ENCODE measurements at places on chromosomes 5 and 9.

GRCh38 chr5:97071101-97071500 lies 71.3 kb downstream of the LIX1 start:
- DNase-seq: no peak

DNA sequence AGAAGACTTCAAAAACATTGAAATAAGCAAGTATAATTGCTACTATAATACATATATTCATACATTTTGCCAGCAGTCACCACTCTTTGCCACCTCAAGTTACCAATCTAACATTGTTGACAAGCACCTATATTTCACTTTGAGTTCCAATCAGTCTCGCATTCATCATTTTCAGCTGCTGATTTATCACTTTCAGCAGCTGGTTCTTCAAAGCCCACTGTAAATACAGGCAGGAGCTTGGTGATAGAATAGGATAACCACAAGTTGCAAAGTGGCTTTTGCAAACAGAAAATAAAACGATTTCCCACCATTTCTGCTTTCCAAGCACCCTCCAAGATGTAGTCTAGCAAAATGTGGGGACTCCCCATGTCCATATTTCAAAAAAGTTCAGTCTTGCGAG lies 114.2 kb upstream of the ITGA1 start:
- DNase-seq: no peak

GRCh38 chr5:35847491-35847890 lies 9.2 kb upstream of the IL7R start:
- DNase-seq: no peak

- DNase-seq: no peak
These were observed 13.9 kb downstream of the PTAR1 start for GRCh38 chr9:69745716-69746437.

GRCh38 chr5:9589049-9589835 lies 40.9 kb downstream of the TAS2R1 start:
- DNase-seq: no peak

DNA sequence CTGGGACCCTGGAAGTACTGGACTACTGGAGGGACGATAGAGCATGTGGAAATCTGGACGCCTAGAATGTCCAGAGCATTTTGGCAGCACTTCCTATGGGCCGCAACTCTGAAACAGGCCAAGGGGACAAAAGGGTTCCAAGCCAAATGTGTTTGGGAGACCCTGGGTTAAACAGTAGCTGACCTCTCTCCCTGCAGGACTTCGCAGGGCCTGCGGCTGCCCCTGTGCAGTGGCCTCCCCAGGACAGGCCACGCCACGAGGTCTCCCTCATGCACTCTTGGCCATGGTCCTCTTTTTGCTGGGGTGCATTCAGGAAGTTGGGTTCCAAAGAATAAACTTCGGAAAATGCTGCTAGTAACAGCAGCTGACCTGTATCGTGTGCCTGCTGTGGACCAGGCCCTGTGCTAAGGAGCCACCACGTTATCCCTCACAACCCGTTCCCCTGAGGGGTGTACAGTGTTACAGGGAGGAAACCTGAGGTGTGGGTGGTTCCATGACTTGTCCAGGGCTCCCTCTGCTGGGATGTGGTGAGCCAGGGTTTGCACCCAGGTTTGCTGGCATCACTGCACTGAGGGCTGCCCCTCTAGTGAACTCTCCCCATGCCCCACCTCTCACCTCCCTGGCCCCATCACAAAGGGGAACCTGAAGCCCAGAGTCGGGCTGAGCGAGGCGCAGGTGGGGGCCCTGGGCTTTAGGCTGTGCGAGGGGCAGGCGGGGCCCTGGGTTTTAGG lies 79.4 kb downstream of the AMBP start:
- no peak for DNase-seq

GRCh38 chr5:13566871-13567339 lies 377.6 kb downstream of the DNAH5 start:
- no peak for DNase-seq

DNA sequence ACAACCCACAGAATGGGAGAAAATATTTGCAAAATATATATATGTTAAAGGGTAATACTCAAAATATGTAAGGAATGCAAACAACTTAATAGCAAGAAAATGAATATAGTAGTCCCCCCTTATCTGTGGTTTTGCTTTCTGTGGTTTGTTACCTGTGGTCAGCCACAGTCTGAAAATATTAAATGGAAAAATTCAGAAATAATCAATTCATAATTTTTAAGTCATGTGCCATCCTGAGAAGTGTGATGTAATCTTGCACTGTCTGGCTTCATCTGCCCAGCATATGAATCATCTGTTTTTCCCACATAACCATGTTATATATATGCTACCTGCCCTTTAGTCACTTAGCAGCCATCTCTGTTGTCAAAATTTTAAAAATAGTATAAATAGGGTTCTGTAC lies 11.7 kb downstream of the CER1 start:
- DNase-seq: no peak

GRCh38 chr5:178941361-178941760 lies 363 bp downstream of the ZNF454 start:
- DNase-seq: no peak

DNA sequence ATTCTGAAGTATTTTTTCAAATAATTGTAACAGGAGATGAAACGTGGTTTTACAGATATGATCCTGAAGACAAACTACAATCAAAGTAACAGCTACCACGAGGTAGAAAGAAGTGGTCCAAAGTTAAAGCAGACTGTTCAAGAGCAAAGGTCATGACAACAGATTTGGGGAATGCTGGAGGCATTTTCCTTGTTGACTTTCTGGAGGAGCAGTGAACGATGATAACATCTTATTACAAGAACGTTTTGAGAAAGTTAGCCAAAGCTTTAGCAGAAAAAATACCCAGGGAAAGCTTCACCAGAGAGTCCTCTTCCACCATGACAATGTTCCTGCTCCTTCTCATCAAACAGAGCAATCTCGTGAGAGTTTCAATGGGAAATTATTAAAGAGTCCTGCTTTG lies 145.4 kb upstream of the NREP start:
- no peak for DNase-seq

DNA sequence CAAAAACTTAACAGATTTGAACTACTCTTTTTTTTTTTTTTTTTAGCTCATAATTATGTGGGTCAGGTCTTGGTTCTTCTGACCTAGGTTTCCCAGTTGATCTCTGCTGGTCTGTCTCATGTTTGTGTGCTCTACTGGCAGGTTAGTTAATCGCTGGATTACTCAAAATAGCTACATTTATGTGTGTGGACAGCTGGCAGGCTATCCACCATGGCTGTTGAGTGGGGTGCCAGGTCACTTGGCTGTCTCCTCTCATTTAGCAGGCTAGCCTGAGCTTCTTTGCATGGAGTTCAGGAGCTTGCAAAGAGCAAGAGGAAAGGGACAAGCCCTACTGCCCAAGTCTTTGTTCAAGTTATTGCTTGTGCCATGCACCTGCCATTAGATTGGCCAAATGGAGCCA lies 9.3 kb downstream of the ADCY2 start:
- DNase-seq: no peak

GRCh38 chr5:141637123-141637766 lies 448 bp downstream of the RELL2 start:
- DNase-seq: peak; percentile 39

DNA sequence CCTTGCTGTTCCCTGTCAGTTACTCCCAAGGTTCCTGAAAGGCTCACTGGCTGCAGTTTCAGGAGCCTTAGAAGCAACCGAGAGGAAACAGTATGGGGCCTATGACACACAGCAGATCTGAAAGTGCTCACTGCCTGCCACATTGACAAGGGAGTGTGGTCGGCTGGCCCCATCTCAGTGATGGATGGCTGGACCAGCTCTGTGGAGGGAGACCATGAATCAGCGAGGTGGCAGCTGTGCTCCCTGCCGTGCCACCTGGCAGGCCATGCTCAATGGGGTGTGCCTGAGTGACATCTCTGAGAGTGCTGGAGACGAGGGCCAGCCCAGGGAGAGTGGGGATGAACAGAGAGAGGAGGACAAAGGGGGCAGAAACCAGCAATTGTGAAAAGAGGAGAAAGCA lies 49.1 kb downstream of the DOCK2 start:
- DNase-seq: no peak

- no peak for DNase-seq
These were observed 9.0 kb upstream of the PHF2 start for GRCh38 chr9:93567271-93567959.

GRCh38 chr9:129761293-129761900 lies 8.6 kb upstream of the PTGES start:
- DNase-seq: no peak

- no peak for DNase-seq
These were observed 65.7 kb downstream of the DENND1A start for GRCh38 chr9:123864251-123864650.

DNA sequence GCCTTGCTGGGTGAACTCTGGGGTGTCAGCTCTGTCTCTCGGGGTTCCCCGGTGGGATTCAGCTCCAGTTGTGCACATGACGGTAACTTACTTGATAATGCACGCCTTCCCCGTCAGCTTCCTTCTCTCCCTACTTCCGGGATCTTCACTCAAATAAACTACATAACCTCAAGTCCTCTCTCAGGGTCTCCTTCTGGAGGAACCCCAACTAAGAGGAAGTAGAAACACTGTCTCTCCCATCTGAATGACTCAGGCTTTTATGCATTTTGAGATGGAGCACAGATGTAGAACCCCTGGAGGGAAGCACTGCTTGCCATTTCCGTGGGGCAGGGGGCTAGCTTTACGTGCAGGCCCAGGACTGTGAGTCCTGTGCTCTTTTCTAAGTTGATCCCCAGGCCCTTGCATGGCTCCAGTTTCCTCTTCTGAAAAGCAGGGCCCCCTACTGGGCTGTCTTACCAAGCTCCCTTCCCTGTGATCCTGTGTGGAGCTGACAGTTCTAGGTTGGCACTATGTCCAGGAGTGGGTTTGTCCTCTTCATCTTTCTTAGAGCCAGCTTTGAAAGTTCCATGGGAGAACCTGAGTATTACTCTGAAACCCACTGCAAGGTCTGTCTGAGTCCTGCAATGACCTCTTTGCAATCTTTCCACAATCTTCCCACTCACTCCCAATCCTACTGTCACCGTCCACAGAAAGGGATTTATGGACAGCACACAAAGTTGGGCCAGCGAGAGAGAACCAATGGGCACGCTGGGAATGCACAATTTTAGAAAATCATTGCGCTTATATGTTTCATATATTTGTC lies 17.7 kb downstream of the S1PR3 start:
- DNase-seq: no peak

DNA sequence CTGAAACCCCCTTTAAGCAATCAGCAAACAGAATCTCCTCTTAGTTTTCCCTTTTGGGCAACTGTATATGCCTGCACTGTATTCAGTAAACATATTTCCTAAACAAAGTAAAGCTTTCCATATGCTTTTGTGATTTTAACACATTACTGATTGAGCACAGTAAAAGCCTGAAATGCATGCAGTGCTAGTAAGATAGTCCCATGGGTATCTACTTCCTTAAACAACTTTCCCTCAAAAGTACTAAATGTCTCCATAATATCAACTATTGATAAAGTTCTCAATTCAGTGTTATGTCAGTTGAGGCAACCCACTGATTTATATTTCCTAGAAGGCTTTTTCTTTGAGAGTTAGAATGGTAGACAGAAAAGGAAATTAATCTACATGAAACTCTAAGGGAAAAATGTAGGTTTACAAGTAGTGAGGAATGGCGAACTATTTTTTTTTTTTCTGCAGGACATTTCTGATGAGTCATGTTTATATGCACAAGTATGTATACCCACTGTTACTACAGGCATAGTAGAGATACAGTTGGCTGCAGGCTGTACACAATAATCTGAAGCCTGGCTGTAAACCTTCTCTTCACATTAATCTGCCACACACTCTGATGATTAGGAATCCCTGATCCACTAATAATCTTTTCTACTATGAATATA lies 31.2 kb upstream of the CEP120 start:
- no peak for DNase-seq

DNA sequence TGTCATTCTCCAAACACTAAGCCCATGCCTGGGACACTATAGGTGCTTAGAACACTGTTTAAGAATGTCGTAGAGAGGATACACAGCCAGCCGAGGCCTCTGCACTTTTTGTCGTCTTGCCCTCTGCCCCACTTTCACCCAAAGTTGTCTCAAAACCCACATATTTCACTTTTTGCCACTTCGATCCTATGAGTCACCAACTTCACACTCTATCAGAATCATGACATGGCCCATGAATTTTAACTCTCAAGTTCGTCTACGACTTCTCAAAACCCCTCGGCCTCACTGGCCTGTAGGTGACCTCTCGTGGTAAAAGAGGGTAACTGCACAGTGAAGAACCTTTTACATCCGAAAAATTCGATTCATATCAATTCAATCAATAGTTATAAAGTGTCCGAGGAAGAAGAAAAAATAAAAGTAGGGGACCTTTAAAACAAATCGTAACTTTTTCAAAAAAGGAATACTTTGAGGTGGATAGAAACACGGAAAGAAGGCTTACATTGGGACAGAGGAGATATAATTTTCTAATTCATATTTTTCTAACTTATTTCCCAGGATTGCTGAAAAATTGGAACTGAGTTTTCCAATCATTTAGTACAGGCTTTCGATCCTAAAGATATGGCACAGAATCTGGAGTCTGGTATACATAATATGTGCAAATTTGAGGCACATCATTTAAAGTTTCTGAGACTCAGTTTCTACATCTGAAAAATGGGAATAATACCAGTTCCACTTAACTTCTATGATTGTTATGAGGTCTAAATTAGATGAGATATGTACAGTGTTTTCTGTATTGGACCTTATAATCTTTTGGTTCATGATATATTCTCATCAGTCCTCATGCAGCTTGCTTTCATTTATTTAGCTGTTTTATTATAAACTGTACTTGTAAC lies 122.6 kb downstream of the APBA1 start:
- peak; percentile 8 for DNase-seq

DNA sequence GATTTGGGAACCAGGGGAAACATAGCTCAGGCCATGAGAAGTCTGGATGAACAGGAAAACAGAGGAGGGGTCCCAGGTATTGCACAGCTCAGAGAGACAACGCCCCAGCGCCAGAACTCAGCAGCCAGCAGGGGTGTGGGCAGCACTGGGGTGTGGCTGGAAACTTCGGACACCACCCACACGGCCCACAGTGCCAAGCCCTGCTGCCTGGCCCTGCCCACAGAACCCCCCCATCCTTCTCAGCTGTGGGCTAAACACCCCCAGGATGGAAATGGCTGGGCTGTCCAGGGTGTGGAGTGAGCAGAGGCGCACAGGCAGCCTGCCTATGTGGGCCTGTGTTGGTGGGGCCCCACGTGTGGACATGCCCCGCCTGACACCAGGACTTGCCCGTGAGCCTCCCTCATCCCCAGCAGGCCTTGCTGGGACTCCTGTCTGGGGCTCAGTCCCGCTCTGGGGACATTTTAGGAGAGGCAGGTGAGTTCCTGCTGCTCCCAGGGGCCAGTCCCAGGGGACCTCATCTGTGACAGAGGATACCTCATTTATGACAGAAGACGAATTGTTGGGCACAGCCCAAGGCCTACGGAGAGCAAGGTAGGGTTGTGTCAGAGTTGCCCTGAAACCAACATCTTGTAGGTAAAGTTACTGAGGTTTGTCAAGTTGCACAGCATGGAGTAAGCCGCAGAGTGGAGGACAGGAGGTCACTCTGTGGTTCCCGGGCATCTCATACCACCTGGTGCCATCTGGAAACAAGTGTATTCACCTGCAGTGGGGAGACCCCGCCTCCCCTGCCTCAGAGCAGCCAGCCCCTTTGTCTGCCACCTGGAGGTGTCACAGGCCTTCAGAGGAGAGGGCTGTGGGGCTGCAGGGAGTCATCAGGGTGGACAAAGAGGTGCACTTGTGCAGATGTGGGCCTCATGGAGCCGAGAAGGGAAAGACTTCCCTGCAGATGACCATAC lies 183.2 kb downstream of the AUH start:
- DNase-seq: no peak

All from NCI-H774 (cell line).